Posterior cingulate gyrus (tissue), 11 donors: ENCODE measurements at places on chromosomes 3 and 15.

- DNase-seq, result no peak
Measured at GRCh38 chr3:151644986-151645385, 88.7 kb upstream of the AADACL2 start.

GRCh38 chr15:78453447-78453846, 15.4 kb downstream of the IREB2 start:
- no peak for DNase-seq

- DNase-seq, result no peak
Measured at GRCh38 chr3:186330772-186331460, 31.1 kb downstream of the DGKG start.

DNA sequence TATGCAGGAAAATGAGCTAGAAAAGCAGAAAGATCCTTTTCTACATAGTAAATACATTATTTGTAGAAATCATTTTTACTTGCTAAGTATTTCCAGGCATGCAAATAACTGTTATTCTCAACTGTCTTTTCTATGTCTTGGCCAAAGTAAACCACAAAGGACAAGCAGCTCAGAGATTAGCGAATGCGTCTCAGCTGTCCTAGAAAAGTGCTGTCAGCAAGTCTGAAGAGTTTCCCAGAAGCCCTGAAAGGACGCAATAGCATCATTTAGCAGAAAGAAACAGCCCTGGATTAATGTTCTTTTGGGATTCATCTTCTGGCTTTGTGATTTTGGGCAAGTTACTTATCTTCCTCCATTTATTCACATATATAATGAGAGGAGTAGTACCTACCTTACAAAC, 100.3 kb downstream of the ZIC1 start:
- no peak for DNase-seq

GRCh38 chr3:78613421-78613879, 1154.3 kb downstream of the ROBO1 start:
- no peak for DNase-seq

DNA sequence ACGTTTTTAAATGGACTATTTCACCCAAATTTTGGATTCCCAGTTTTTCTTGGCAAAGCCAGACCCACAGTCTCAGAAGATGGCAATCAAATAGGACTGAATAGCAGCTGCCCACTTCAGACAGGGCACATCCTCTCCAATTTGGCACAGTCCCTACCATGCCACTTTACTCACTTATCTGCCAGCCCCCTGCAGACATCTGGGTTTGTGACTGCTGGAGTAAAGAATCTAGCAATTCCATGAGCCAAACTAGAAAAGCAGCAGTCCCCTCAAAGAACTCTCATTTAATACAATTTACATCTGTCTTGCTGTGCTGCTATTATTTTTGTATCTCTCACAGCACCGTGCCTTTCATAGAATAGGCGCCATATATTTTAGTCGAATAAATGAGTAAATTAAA, 16.0 kb upstream of the LRRN1 start:
- no peak for DNase-seq

GRCh38 chr3:47283591-47284364, 1.0 kb downstream of the KLHL18 start:
- no peak for DNase-seq
